NCI-H446 (cell line): ENCODE measurements at places on chromosomes 11 and 22.

GRCh38 chr11:119207415-119207960 lies 1.3 kb downstream of the CBL start:
- DNase-seq, result no peak

DNA sequence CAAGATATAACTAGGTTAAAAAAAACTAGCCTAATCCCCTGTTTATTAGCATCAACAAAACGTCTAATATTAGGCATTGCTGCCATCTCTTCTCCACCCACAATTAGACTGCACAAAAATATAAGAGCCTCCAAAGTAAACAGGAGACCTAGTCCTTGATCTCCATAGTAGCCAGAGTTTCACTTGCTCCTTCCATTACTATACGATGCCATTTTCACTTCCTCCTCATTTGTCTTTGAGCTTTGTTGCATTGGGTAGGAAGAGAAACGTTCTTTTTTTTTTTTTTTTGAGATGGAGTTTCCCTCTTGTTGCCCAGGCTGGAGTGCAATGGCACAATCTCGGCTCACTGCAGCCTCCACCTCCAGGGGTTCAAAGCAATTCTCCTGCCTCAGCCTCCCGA lies 42.3 kb upstream of the RDX start:
- no peak for DNase-seq

GRCh38 chr11:134944986-134945385 lies 532.9 kb upstream of the B3GAT1 start:
- no peak for DNase-seq

DNA sequence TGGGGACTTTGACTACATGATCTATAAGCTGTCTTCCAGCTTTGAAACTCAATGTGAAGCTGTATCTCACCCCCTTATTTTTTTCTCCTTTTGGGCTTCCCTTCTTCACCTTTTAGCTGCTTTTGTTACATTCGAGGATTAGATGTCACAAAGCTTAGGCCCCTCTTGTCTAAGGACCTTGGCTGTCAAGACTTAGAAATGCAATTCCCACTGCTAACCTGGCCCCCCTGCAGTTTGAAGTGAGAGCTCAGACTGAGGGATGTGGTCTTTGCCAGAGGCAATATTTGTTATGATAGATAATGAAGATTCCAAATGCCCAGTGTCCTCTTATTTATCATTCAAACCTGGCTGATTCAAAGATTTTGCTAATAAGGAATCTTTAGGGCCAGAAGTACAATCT lies 128.3 kb downstream of the ARL14EP start:
- DNase-seq, result no peak

DNA sequence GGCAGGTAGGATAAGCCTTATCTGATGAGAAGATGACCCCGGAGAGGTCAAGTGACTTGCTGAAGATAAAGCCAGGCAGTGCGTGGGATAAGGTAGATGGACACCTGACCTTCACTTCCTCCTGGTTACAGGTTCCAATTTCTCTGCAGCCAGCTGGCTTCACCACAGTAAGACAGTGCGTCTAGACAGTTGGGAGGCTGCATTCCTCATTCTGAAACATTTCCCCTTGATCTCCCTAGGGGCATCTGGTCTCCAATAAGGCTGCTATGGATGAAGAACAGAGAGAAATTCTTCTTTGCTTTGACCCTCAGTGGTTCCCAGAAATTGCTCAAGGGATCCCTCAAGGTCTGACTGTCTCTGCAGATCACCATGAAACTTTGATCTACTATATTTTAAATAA lies 211.3 kb downstream of the MYO18B start:
- no peak for DNase-seq

GRCh38 chr11:794766-795633 lies 3.1 kb downstream of the SLC25A22 start:
- DNase-seq, result no peak

DNA sequence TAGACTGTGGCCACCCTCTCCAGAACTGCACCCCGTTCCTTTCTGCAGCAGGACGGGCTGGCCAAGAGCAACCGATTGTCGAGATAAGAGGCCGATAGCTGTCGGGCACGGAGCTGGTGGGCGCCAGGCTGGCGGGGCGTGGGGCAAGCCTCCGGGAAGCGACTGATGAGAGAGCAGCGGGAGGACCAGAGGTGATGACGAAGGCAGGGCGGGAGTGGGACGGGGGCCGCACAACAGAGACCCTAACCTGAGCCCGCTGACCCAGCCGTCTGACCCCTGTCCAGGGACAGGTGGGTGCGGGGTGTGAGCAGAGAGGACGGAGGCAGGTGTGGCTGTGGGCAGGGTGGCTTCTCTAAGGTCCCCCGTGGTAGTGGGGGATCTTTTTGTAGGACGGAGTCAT lies 7.3 kb upstream of the BRSK2 start:
- DNase-seq, result no peak

GRCh38 chr22:46596819-46597218 lies 23.4 kb upstream of the GRAMD4 start:
- DNase-seq, result no peak

- no peak for DNase-seq
These were observed 176.9 kb downstream of the NAV2 start for GRCh38 chr11:19889531-19889930.

DNA sequence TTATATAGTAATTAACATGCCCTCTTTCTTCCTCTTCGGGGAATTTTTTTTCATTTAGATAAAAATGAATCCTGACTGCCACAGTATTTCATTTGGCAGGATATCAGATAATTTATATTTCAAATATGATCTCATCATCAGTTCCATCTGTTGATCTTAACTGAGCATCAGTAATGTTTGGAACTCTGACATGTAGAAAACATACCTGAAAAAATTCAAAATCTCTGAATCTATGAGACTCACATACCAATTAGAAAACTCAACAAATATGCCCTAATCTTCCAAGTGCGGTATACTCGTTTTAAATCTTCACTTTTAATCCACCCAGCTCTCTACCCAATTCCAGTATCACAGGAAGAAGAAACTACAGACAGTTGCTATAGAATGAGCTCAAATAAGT lies 161.9 kb downstream of the MSANTD4 start:
- peak; percentile 25 for DNase-seq

GRCh38 chr11:117443266-117444186 lies 115.9 kb downstream of the CEP164 start:
- peak; percentile 64 for DNase-seq

DNA sequence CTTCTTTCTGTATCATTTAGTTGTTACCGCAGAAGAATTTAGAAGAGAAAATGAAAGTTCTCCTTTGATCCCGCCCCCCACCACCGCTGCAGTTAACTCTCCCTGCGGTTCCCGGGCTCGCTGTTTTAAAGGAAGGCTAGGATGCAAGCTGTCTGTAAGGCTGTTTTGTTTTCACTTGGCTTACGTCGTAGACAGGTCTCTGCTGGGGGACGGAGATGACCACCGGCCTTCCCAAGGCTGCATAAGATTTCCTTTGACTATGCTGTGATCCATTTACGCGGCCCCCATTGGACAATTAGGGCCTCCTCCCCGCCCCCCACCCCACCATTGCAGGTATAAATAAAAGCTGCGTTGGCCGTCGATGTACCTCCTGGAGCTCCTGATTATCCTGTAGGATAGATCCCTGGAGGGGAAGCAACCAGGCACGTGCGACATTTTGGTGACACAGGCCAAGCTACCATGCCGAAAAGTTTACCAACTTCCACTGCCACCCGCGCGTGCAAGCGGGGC lies 1.4 kb upstream of the CPT1A start:
- DNase-seq, result no peak

GRCh38 chr22:24175160-24175808 lies 6.0 kb upstream of the SUSD2 start:
- peak; percentile 68 for DNase-seq

DNA sequence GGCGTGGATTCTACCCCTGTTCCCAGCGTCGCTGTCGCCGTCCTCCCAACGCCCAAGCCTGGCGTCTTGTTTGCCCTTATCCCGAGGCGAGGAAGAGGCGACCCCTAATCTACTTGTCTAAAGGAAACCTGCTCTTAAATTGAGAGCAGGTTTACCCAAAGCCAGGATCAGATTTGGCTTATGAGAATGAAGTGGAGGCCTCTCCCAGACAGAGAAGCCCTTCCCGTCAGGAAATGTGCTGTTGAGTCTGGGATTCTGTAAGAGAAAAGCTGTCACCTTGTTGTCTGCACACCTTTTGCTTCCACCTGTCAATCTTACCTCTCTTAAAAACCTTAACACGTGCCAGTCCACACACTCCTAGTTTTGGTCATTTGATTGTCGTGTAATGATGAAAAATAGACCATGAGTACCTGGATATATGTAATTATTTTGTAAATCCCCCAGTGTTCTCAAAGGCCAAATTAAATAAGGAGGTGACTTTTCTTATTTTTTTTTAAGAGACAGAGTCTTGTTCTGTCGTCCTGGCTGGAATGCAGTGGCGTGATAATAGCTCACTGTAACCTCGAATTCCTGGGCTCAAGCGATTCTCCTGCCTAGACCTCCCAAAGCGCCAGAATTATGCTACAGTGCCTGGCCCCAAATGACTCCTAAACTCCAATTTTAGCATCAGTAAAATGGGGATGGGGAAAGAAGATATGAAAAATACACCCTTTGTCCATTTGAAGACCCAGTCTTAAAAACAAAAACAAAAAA lies 627 bp downstream of the GTF2H1 start:
- no peak for DNase-seq
